Lung (tissue), 17 donors: ENCODE measurements at places on chromosomes 3 and 15.

DNA sequence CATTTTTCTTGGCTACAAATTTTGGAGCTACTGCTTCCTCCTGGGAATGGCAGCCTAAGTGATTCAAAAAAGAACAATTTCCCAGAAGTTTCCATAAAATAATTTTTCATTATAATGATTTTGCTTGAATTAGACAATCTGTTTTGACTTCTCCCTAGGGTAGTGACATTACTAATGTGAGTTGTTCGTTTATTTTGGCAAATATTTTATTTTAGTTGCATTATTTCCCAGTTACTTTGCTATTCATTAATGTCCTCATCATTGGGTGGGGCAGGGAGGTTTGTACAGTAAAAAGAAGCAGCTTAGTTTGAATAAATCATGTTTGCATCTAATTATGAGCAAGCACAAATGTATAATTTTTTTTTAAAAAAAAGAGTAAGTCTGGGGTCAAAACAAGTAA lies 686.6 kb downstream of the ROBO2 start:
- no peak for DNase-seq

DNA sequence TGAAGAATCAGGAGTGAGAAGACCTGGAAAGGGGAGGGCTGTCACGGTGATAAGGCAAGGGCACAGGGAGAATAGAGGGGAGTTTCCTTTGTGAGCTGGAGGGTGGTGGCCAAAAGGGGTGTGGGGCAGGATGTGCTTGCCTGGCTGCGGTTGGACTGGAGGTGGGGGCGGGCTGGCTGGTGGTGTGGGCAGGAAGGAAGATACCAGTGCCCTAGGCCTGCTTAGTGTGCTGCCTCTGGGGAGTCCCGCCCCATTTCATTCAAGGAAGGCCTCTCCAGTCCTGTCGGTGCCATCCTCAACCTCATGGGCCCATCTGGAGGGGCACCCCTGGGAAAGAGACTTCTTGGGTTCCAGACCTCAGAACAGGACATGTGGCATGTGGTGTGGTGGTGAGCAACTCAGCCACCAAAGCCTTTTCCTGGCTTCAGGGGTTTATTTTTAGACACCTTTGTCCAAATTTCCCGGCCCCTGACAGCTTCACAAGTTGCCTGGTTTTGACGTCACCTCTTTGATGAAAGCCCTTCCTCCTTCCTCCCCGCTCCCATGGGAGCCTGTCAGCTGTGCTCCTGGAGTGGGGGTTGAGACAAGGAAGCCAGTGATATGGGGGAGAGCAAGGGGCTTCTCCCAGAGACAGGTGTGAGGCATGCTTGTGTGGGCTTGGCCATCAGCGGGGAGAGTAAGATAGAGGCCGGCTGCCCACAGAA lies 15.6 kb downstream of the TEX264 start:
- peak; percentile 46 for DNase-seq

- DNase-seq, result peak; percentile 50
Observed at GRCh38 chr3:134594331-134594741, 56.5 kb downstream of the KY start.

GRCh38 chr3:152491922-152492321 lies 223.2 kb downstream of the MBNL1 start:
- DNase-seq, result no peak

- DNase-seq, result peak; percentile 91
Observed at GRCh38 chr3:141796889-141797781, 33.9 kb downstream of the GRK7 start.

DNA sequence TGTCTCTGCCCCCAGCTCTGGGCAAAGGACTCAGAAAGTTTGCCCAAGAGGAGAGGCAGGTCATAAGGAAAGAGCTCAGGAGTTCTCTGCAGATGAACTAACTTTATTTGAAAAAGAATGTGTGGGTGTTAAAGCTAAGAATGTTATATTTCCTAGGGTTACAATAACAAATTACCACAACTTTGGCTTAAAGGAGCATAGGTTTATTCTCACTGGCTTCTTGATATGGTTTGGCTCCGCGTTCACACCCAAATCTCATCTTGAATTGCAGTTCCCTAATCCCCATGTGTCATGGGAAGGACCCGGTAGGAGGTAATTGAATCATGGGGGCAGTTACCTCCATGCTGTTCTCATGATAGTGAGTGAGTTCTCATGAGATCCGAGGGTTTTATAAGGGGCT lies 383.7 kb upstream of the CFAP20DC start:
- DNase-seq, result no peak

DNA sequence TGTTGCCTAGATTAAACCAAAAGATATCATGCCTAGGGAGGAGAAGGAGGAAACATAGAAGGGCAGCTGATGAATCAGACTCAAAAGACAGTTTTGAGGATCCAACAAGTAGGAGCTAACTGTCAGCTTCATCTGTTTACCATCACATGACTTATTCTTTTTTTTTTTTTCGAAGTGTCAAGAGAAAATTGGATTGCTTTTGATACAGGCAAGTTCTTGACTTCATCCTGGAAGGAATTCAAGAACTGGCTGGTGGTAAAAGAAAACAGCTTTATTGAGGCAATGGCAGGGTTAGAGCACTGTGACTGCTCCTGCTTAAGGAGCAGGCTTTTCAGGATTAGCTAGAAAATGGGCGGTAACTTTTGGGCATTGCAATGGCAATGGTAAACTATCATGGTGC lies 227.5 kb upstream of the KCNMB2 start:
- DNase-seq, result no peak

GRCh38 chr3:164375538-164375937 lies 702.8 kb downstream of the SI start:
- no peak for DNase-seq

GRCh38 chr3:110243081-110243480 lies 828.5 kb upstream of the NECTIN3 start:
- peak; percentile 36 for DNase-seq

DNA sequence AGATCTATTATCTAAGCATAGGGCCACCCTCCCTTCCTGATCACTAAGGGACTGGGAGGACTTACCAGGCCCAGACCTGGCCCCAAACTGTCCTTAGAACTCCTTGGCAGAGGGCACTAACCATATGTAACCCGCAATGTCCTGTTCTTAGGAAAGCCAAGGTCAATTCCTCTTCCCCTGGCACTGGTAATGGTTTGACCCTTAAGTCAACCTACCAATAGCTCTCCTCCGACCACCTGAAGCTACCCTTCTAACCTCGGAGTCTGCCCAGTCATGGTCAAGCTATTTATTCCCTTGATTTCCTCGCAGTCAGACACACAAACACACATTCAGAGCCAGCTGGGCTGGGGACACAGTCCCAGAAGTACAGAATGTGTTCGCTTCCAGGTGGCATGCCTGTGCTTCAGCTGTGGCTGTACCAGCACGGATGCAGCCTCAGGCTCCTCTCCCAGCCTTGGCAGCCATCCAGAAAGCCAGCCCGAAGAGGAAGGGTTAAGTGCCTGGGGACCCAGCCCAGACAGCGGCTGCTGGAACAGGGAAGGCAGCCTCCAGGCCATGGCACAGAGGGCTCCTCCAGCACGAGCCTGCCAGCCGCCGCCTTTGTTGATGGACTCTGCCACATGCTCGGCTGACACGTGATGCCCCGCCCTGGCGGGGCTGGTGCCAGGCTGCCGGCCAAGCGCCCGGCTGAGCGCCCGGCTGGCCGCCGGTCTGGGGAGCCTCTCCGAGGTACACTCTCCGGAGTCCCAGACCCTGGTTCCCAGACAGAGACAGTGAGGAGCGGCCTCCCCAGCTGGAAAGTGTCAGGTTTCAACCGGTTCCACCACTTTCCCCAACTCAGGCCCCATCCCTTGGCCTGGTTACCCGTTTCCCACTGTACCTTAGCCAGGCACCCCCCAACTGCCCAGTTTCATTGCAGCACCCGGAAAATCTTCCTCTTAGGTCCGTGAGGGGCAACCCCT lies 5.5 kb downstream of the BMF start:
- peak; percentile 93 for DNase-seq

- DNase-seq, result no peak
Observed at GRCh38 chr15:32698773-32699390, 18.9 kb upstream of the GREM1 start.

GRCh38 chr3:17040322-17040989 lies 155.7 kb downstream of the PLCL2 start:
- DNase-seq, result no peak

DNA sequence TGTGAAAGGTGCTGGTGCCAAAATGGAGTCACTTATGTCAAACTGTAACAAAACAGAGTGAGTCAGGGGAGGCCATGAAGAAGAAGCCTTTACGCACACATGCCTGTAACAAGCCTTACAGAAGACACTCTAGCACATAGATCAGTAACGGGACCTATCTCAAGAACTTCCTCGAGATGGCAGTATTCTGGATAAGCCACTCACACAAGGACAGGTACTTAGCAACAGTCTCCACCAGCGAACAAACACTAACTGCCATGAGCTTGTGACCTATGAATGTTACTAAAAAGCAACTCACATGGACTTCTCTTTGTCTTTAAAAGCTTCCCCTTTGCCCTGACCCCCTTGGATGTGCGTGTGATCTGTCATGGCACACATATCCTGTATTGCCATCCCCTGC lies 235.1 kb downstream of the CD47 start:
- peak; percentile 16 for DNase-seq

- no peak for DNase-seq
Observed at GRCh38 chr3:188076176-188076575, 77.8 kb upstream of the LPP start.

DNA sequence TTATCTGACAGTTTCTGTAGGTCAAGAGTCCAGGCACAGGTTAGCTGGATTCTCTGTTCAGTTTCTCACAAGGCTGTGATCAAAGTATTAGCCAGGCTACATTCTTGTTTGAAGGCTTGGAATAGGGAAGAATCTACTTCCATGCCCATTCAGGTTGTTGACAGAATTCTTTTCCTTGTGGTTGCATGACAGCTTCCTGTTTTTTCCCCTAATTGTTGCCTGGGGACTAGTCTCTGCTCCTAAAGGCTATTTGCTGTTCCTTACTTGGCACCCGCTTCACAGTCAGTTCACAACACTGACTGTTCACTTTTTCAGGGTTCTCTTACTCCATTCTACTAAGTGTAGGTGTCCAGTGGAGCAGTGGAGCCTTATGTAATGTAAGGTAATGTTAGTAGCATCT lies 115.4 kb upstream of the GBE1 start:
- no peak for DNase-seq

DNA sequence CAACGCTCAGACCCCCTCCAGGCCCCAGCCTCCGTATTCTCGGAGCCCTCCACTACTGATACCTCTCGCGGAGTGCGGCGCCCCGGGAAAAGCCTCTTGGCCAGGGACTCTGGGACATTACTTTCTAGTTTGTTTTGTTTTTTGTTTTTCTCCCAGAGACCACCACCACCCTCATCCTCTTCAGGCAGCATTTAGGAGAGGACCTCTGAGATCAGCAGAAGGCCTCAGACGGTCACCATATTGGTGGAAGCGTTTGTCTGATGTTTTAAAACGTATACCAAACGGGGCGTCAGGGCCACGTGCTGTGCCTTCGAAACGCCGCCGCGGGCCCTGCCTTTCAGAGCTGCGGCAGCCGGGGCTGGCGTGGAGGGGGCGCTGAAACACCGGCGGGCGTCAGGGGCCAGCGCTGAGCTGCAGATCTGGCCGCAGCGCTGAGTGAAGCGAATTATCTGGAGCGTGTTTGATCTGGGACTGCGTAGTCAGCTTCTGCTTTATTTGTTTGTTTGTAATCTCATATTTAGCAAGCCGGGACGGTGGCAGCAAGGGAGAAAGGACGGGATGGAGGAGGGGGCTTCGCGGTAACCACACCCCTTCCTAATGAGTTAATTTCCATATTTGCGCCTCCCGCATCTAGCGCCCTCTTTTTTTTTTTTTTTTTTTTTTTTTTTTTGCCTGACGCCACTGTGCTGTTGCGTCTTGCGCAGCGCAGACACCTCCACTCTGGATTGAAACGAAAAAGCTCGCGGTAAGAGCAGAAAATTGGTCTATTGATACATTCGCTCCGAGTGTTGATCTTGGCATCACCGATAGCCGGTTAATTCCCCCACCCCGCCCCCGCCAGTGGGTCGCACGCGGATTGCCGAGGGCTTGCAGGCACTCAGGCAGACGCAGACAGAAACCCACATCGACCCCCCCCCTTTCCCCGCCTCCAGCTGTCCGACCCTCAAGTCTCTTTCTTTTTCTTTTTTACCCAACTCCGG lies 14.9 kb downstream of the SOX2 start:
- peak; percentile 60 for DNase-seq

- no peak for DNase-seq
Observed at GRCh38 chr15:27989427-27989826, 109.7 kb downstream of the OCA2 start.

GRCh38 chr15:45603881-45604280 lies 16.7 kb downstream of the BLOC1S6 start:
- no peak for DNase-seq

DNA sequence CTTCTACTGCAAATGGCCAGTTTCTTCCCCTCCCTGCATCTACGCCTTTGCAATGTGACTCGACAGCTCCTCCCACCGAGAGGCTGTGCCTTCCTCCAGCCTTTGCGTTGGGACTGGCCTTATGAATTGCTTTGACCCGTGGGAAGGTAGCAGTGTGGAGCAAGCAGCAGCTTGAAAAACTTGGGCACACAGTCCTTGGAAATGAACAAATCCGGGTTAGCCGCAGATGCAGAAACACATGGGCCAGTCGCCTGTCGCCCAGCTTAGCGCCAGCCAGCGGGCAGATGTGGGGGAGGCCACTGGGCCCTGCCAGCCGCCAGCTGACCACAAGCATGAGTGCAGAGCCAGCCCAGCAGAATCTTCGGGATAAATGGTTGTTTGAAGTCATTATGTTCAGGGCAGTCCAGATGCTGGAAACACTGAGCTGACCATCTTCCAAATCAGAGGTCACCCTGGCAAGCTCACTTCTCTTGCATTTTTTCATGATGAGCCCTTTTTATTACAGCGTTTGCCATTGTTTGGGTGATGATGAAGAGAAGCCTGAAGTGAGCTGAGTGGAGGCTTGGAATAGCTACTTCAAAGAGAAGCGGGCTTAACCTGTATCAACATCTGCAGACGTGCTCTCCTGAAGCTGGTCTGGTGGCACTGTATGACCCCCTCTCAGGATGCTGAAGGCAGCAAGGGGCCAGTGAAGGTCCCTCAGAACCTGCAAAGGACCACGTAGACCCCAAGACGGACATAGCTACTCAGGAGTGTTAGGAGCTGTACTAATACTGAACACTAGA lies 9.8 kb downstream of the SELENOS start:
- no peak for DNase-seq

GRCh38 chr3:143896486-143896885 lies 48.2 kb upstream of the SLC9A9 start:
- no peak for DNase-seq

DNA sequence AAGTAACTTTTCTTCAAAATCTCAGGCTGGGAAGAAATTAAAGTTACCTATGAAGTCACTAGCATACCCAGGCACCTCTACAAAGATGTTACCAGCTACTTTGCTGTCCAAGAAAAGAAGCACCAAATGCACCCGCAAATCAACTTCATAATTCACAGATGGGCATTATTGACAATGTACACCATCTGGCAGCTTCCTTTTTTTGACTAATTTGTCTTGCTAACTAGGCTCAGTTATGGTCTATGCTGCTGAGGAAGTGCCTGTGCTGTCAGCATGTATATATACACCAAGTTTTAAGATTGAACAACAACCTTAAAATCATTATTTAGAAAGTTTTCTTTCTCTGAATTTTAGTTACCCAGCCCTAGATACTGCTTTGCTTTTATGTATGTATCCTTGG lies 93.8 kb downstream of the NSUN3 start:
- DNase-seq, result no peak

- no peak for DNase-seq
Observed at GRCh38 chr3:73029321-73029796, 32.1 kb upstream of the EBLN2 start.

- DNase-seq, result no peak
Observed at GRCh38 chr3:153311541-153311940, 149.5 kb downstream of the RAP2B start.

- peak; percentile 49 for DNase-seq
Observed at GRCh38 chr3:23324745-23325144, 121.6 kb downstream of the UBE2E2 start.

GRCh38 chr3:172675441-172676193 lies 35.2 kb downstream of the NCEH1 start:
- DNase-seq, result no peak
